Mammary epithelial cell (primary cell): ENCODE measurements at places on chromosomes 5 and 9.

- DNase-seq: no peak
Observed at GRCh38 chr9:101671567-101671966, 66.9 kb downstream of the GRIN3A start.

- DNase-seq: no peak
Observed at GRCh38 chr9:84310883-84311282, 29.7 kb downstream of the SLC28A3 start.

GRCh38 chr5:9564752-9565151 is 18.9 kb upstream of the SEMA5A start:
- DNase-seq: no peak

DNA sequence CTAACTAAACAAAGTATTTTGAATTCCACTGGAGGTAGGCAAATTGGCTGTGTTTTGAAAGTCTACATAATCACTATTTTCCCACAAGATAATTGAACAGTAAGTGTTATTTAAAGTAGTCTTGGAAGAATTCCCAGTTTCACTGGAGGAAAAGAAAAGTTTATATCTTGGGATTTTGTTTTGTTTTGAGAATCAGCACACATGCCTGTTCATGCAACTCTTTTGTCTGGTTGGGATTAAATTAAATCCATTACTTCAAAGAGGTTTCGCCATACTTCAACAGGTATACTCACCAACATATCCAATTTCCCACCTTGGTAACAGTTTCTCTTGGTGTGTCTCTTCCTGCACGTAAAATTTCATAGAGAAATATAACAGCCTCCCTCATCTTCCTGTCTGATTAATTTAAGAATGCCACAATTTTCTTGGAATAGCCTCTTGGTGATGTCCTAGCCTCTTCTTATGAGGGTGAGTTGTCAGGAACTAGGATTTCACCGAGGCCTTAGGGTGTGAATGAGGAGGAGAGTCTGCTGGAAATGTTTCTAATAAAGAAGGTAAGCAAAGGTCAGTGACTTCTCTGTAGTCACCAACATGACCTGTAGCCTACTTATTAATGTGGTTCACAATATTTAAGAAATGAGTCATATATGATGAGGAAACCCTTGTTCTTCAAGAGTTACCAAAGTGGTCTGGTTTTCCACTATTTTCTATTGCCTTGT is 48.1 kb downstream of the ITGA2 start:
- peak; percentile 85 for DNase-seq

GRCh38 chr9:129209580-129209979 is 31.5 kb upstream of the IER5L start:
- no peak for DNase-seq

- no peak for DNase-seq
Observed at GRCh38 chr5:14483504-14484157, 98.0 kb upstream of the OTULINL start.

DNA sequence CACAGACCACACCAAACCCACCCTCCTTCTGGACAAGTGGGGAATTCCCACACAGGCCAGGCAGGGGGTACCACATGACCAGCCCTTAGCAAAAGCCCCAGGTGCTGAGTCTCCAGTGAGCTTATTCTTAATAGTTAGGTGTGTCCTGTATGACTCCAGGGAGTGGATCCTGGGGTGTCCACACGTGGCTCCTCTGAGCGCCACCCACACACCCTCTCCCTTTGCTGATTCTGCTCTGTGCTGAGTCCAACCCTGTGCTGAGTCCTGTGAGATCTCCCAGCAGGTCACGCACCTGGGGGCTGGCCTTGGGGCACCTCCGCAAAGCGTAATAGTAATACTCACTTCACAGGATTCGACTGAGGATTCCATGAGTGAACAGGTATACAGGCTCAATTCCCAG is 12.7 kb downstream of the LRRC14B start:
- no peak for DNase-seq

DNA sequence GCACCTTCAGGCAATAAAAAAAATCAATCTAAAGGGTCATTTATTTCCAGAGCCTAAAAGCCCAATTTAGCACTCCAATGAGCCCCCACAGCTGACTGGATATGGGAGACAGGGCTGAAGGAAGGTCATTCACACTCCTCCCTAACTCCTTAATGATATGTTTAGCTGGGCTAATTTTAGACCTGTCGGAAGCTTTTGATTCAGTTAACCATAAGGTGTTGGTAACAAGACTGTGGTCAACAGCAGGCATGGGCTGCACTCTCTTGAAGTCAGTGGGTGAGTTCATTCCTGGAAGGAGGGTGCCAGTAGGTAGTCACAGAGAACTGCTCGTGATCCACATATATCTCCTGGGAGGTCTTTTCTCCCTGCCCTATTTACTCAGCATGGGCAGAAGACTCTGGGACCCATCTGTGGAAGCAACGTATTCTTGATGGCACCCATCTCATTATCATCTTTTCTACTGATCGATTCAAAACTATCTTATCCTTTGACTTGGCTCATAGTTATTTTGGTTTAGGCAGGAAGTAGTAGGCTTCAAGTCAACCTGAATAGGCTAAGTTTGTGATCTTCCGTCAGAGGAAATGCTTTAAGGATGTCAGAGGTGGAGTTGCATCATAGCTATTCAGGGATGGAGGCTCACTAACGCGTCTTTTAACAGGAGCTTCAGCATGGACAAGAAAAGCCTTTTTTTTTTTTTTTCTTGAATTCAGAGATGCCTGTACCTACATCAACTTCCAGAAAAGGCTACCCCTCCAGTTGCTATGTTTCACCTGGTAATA is 367.7 kb upstream of the SLC30A5 start:
- DNase-seq: no peak

DNA sequence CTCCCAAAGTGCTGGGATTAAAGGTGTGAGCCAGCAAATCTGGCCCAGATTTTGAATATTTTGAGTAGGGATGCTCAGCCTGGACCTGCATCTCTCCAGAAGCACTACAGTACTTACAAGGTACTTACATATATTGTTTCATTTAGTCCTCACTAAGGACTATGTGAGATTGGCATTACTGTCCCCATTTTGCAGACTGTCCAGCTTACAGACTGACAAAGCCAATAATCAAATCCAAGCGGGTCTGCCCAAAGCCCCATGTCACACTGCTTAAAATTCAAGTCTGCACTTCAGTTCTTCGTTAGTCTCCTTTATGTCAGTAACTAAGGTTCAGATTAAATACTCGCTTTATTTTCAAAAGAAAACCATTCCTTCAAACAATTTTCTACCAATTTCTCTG is 7.1 kb downstream of the MAPKAP1 start:
- DNase-seq: no peak

GRCh38 chr5:81856948-81857928 is 106.3 kb upstream of the SSBP2 start:
- DNase-seq: peak; percentile 19

- no peak for DNase-seq
Observed at GRCh38 chr9:122118343-122119165, 25.4 kb upstream of the TTLL11 start.

GRCh38 chr9:135048046-135048757 is 39.3 kb upstream of the OLFM1 start:
- DNase-seq: no peak

GRCh38 chr5:40381016-40381415 is 298.7 kb upstream of the PTGER4 start:
- peak; percentile 48 for DNase-seq

DNA sequence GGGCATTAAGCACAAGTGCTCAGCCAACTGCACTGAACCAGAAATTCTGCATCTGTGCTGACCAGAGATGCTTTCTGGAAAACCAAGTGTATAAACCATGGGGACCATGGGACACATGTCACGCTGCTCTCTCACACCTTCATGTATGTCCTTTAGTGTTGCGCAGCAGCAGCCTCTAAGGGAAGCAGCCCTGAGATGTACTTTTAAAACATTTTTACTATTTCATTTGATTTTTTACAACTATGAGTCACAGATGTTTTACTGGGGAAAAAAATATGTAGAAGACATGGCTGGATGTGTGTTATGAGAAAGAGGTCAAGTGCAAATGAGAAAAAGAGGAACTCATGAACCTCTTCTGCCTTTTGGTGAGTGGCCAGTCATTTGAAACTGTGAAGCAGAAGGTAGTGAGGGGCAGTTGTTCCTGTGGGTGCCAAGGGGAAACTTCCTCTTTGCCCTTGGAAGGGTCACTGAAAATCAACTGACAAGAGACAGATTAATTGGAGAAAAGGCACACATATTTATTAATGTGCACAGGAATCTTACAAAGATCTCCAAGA is 31.4 kb upstream of the SYK start:
- DNase-seq: no peak

DNA sequence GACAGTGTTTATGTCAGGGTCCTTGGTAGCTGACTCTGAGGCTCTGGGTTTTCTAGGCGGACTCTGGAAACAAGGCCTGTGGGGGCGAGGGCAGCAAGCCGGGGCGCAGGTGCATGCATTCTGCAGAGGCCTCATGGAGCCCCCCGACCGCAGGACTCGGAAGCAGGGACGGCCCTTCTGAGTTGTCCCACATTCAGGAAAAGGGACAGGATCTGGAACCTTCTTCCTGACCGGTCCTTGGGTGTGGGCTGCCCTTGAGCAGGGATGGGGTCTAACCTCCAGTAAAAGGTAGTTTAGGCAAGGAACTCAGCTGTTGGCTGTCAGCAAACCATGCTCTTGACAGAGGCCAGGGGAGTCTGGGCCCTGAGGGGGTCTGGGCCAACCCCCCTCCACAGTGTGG is 7.4 kb upstream of the COL5A1 start:
- no peak for DNase-seq

GRCh38 chr9:757246-757881 is 84.1 kb upstream of the DMRT1 start:
- DNase-seq: peak; percentile 51

- DNase-seq: no peak
Observed at GRCh38 chr5:56167519-56167918, 65.6 kb downstream of the ANKRD55 start.

- no peak for DNase-seq
Observed at GRCh38 chr9:102740578-102740977, 254.6 kb upstream of the CYLC2 start.

GRCh38 chr5:93191035-93191817 is 389.8 kb downstream of the NR2F1-AS1 start:
- DNase-seq: no peak

DNA sequence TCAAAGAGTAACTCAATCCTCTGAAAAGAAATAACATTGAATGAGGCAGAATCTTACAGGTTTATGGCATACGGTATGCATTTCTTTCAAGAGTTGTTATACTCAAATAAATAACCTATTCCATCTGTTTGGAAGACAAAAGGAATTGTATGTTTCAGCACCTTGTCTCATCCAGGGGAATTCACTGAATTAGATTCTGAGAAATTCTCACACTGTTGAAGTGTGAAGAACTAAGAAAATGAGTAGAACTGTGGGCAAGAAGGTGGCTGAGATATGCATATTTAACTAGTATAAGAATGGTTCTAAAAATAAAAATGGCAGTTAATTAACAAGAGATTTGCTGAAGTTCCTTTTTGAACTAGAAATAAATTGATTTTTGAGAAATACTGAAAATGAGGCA is 279.3 kb upstream of the DAP start:
- DNase-seq: no peak

DNA sequence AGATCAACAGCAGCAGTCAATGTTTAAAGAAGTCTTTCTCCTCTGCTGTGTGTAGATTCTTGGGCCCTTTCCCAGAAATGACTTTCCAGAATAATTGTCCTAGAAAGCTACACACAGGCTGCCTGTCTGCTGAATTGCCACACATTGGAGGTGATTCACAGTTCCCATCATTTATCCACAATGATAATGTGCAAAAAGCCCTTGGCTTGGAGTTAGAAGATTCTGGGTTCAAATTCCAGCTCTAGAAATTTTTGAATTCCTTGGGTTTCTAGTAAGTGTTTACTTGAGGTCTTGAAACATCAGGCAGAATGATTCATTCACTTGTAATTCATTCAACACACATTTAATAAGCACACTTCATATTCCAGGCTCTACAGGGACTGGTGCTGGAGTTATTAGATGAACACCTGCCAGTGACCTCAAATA is 28.6 kb upstream of the EPB41L4B start:
- DNase-seq: peak; percentile 73

DNA sequence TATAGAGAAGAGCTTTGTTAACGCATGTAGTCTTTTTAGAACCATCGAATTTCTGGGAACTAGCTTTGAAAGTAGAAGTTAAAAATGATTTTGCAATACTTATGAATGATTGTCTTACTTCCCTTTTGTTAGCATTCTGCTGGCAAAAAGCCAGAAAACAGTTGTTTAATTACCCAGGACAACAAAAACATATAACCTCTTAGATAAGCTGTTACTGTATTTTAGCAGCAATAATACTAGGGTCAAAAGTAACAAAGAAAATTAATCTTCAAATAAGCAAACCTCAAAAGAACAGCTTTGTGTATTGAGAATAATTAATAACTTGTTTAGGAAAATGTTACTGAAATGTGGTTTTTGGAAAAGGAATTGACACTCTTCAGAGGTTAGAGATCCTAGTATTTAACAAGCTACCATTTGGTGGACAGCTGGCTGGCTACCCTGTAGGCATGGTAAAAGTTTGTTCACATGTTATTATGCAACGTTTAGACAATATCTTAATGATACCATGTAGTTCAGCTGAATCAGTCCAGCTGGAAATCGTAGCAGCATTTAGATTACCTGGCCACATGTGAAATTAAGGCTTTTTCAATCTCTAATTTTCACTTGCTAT is 3.8 kb downstream of the FGF10 start:
- DNase-seq: no peak

DNA sequence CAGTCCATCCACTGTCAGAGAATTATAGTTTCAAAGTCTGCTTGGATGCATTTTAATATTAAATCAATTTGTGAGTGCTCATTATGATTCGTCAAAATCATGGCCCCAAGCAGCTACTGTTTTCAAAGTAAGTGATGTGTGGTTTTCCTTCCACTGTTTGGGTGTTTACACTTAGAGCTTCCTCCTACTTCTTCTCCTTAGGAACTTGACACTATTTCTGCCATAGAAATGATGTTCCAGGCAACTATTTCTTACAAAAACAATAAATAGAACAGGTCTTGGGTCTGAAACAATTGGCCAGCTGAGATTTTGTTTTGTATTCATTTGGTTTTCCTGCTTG is 132.8 kb upstream of the RAI14 start:
- no peak for DNase-seq
